ENCODE measurements at places on chromosomes 12 and 14.

- no peak for DNase-seq
Measured at GRCh38 chr12:45327823-45328383, 112.0 kb downstream of the ANO6 start.

- no peak for DNase-seq
Measured at GRCh38 chr14:21023174-21023573, 1.7 kb downstream of the NDRG2 start.

DNA sequence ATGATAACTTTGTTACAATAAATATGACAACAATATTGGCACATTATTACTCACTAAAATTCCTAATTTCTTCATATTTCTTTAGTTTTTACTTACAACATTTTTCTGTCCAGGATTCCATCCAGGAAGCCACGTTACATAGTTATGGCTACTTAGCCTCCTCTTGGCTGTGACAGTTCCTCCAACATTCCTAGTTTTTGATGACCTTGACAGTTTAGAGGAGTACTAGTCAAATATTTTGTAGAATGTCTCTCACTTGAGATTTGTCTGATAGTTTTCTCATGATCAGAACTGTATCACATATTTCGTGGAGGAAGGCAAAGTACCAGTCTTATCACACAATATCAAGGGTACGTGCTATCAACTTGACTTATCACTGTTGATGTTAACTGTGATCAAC is 29.8 kb upstream of the LIN7A start:
- no peak for DNase-seq

DNA sequence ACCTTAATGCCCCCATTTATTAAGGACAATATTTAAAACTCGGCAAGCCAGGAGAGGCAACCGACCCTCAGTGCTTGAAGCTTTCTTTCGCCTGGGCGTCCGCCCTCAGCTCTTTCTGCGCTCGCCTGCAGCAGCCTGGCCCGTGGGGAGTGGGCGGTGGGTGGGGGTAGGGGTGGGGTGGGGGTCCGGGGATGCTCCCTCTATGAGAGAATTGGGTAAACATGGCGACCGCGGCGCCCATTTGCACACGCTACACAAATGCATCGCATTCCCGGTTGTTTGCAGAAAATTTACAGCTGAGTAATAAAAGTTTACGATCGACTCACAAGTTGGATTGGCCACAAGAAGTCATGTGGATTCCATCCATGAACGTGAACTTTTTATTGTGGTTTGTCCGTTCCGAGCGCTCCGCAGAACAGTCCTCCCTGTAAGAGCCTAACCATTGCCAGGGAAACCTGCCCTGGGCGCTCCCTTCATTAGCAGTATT is 7.7 kb downstream of the HOXC8 start:
- no peak for DNase-seq

DNA sequence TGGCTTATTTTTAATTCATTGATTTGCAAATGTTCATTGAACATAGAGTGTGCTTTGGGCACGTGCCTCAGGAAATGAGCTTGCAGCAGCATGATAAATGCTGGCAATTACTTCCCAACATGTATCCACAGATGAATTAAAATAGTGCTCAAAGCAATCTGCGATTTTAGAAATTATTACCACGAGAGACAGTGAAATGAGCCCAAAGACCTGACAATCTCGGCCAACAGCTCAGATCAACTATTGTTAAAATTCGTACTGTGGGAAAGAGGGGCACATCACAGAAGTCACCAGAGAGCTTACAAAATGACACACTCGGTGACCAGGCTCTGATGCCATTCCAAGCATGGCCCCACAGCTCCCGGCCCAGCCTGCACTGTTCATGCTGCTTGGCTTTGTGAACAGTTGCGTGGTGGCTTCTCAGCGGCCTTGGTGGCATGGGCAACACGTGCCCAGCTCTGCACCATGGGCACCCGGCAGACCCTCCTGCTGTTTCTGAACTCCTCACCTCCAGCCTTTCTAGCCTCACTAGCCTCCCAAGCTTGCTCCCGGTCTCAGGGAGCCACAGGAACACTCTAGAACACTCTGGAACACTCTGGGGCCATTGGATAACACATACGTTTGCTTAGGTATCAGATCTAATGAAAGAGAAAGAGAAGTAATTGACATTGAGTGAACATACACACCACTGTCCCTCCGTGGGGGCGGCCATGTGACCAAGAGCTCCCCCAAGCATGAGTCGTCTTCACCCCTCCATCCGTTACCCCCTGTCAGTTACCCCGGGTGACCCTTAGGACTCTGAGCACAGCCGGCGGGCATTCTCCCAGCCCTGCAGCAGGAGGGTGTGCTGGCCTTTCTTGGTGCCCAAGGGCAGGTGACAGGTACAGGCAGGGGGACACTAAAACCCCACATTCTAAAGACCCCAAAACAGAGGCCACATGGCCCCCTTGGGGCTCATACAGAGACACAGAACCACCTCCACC is 28.0 kb downstream of the RIMBP2 start:
- no peak for DNase-seq

- no peak for DNase-seq
Measured at GRCh38 chr12:78392918-78393317, 471.7 kb upstream of the SYT1 start.

DNA sequence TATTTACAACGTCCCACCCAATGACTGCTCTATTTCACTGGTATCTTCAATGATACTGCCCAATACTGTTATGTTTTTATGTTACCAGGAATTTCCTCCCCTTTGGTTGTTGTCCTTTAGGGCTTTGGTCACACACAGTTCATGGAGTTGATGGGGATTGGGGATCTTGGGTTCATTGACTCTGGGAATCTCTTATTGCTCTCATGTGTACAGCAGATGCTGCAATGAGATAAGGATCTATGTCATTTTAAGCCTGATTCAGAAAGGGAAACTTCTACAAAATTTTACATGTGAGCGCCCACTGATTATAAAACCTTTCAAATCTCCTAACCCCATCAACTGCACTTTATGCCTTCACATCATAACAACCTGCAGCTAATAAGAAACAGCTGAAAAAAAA is 67.2 kb downstream of the FAR2 start:
- no peak for DNase-seq

DNA sequence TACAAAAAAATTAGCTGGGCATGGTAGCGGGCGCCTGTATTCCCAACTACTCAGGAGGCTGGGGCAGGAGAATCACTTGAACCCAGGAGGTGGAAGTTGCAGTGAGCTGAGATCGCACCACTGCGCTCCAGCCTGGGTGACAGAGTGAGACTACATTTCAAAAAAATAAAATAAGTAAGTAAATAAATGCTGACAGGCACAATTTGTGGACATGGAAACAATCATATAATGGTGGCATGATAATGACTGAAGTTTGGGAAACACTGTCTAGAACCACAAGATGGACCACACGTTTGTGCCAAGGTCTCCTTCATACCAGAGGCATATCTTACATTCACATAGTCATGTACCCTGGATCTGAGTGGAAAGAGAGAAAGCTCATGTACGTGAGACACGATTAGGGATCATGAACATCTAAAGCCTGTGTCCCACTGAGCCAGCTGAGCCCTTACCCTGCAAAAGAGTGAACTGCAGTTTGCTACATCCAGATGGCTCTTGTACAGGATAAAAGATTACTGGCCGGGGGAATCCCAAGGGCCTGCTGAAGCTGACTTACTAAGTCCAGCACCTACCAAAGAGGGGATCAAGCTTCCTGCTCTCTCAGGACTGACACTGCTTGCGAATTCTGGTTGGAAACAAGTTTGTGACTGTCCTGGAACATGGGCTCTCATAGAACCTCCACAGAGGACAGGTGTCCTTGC is 62.9 kb downstream of the TRAFD1 start:
- no peak for DNase-seq

GRCh38 chr12:99020871-99021270 is 375.8 kb downstream of the APAF1 start:
- no peak for DNase-seq

DNA sequence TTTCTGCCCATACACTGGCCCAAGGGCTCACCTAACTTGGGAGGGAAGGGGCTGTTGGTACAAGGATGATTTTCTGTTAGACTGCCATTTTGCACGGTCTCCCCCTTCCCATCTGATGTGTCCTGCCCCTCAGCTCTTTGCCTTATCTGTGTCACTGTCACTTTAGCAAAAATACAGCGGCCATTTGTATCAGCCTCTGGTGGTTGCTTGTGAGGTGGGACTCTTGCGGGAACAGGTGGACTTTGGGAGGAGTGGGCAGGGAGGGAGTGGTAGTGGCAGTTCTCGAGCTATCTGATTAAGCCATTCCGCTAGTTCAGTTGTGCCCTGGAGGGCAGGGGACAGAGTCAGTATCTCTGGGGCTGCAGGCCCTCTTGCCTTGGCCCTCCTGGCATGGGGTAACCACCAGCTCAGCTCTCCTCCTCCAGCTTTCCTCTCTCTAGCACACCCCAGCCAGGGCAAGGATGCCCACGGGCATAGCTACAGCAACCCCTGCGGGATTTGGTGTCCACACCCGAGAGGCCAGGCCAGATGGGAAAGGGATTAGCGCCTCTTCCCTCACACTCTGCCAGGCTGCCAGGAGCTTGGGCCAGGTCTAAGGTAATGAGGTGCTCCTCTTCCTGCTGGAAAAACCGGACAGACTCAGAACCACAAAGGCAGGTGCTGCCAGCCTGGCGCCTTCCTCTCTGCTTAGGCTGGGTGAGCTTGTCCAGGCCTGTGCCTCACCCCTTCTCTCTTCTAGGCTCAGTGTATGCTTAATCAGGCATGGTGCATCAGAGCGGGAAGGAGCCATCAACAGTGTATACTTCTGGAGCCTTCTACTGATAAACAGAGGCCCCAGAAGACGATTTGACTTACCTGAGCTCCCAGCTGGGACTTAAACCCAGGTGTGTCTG is 8.7 kb downstream of the SLC48A1 start:
- DNase-seq, result no peak

All from SIG-M5 (cell line).